ENCODE measurements at places on chromosomes 3 and 15. TPM values are rescaled to one million over a fixed set of nuclear protein-coding genes. Genes with fewer than 3 reads are reported as not detected.

DNA sequence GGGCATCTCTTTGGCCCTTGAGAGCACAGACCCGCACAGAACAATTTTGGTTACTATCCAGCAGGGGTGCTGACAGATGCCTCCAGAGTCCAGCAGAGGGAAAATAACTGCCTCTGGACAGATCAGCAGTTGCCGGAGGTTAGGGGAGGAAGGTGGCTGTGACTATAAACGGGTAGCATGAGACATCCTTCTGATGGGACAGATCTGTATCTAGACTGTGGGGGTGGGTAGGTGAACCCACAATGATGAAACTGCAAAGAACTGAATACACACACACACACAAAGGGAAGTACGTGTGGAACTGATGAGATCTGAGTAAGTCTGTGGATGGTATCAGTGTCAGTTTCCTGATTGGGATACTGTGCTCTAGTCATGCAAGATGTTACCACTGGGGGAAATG, 21.2 kb downstream of the ADAMTS7 start:
- H3K4me1 ChIP-seq, result no peaks in the 10 kb centered on the region
- no peak overlapping the region for H3K4me3 ChIP-seq
- no peak for DNase-seq
- no peaks in the 10 kb centered on the region for H3K27me3 ChIP-seq

DNA sequence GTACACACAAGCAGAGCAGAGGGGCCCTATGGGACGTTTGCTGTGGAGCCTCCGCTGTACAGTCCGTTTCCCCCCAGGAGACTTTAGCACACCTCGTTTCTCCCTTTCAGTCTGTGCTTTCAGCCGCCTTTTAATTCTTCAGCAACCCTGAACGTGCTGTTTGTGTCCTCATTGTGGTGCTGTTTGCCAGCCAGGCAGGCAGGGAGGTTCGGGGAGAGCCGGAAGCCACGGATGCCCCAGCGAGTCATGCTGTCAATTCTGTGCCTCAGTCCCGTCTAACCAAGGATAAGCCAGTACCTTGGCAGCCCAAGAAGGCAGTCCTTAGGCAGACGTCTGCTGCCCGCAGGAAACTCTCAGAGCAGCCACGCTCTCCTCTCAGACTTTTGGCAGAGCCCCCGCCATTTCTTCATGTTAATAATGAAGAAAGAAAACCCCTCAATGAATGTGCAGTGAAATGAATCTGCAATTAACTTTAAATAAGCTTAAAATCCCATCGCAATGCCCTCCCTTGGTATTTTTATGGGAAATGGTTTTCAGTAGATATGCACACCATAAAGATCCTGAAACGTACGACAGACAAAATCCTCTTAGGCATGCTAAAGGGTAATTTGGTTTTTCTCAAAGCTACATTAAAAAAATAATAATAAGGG, 158.6 kb downstream of the UACA start:
- H3K27ac ChIP-seq, result no peak overlapping the region
- H3K27me3 ChIP-seq, result no peaks in the 10 kb centered on the region
- no peak for DNase-seq
- no peaks in the 10 kb centered on the region for H3K4me1 ChIP-seq
- no peak overlapping the region for H3K4me3 ChIP-seq

The CLSTN2 gene
- not detected for polyA plus RNA-seq

- no peak overlapping the region for H3K27ac ChIP-seq
- no peaks in the 10 kb centered on the region for H3K36me3 ChIP-seq
- DNase-seq, result no peak
These were observed 10.0 kb upstream of the PAQR5 start for GRCh38 chr15:69288531-69289341.

The ZNF770 gene
- 116 TPM for polyA plus RNA-seq

- H3K4me1 ChIP-seq, result peaks cover 60% of the 10 kb centered on the region
- H3K27me3 ChIP-seq, result no peaks in the 10 kb centered on the region
- DNase-seq, result peak; percentile 29
- H3K4me3 ChIP-seq, result peak overlapping the region; percentile 97
- H3K27ac ChIP-seq, result peak overlapping the region; percentile 96
- H3K36me3 ChIP-seq, result peaks cover 13% of the 10 kb centered on the region
These were observed 1.1 kb downstream of the CNBP start for GRCh38 chr3:129182390-129183185.

DNA sequence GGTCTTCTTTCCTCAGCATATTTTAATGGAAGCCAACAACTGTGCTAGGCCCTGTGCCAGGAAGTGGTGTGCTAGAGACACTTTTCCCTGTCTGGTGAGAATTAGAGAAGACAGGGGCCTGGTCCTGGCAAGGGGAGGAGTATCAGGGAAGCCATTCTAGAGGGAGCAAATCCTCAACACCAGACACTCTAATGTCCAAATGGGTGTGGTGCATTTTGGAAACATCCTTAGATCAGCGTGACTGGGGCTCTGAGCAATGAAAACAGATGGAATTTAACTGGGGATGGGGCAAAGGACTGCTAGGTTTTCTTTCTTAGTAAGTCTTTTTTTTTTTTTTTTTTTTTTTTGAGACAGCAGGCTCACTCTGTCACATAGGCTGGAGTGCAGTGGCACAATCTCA, 7.7 kb upstream of the VPS18 start:
- no peaks in the 10 kb centered on the region for H3K36me3 ChIP-seq
- H3K27ac ChIP-seq, result no peak overlapping the region
- no peak overlapping the region for H3K4me3 ChIP-seq
- DNase-seq, result no peak
- no peaks in the 10 kb centered on the region for H3K4me1 ChIP-seq
- H3K27me3 ChIP-seq, result no peaks in the 10 kb centered on the region

DNA sequence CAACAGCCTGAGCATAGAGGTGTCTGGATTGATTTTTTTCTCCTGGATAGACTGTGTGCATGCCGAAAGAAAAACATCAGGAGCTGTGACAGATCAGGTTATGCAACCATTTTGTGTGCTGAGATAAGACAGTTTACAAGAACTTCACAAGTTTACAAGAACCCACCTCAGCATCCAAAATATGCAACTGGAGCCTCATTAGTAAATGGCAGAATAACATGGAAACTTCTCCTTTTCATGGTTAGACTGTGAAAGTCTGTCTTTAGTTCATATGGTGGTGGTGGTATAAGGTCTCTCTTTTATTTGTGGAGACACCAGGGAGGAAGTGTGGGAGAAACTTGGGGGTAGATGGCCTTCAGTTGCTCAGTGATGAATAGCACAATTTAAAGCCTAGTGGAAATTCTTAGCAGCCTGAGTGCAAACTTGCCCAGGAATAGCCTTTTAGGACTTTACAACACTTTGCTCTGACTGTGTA, 3.7 kb upstream of the ZNF609 start:
- H3K27me3 ChIP-seq, result no peaks in the 10 kb centered on the region
- peaks cover 20% of the 10 kb centered on the region for H3K36me3 ChIP-seq
- no peak overlapping the region for H3K27ac ChIP-seq
- peaks cover 17% of the 10 kb centered on the region for H3K4me1 ChIP-seq
- H3K4me3 ChIP-seq, result no peak overlapping the region
- DNase-seq, result no peak

The SLC28A1 gene
- not detected for polyA plus RNA-seq

GRCh38 chr3:158505117-158505516, 65.9 kb upstream of the MLF1 start:
- H3K27me3 ChIP-seq, result no peaks in the 10 kb centered on the region
- H3K4me1 ChIP-seq, result no peaks in the 10 kb centered on the region
- no peak overlapping the region for H3K4me3 ChIP-seq
- no peak for DNase-seq

The CNBP gene
- 1,048 TPM for polyA plus RNA-seq

The SEMA3G gene
- polyA plus RNA-seq, result 3.2 TPM

The C3orf20 gene
- not detected for polyA plus RNA-seq

DNA sequence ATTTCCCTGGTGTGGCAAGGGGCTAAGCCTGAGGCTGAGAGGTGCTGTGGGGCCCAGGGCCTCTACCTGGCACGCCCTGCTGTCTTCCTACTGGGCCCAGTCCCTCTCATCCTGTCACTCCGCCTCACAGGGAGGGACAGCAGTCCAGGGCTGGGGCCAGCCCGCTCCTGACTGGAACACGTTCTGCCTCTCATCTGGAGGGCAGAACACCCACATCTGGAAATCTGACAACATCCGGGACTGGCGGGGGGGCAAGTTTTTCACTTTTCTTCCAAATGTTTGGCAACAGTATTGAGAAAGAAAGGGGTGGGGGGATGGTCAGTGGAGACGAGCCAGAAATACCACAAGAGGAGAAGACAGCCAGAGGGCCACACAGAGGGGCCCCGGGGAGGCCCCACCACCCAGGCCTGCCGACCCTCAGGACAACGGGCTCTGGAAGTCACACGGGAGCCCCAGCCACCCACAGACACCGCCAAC, 1.8 kb upstream of the MYL3 start:
- no peak for DNase-seq
- H3K4me1 ChIP-seq, result no peaks in the 10 kb centered on the region
- no peak overlapping the region for H3K27ac ChIP-seq

GRCh38 chr3:71486831-71487230, 96.7 kb downstream of the FOXP1 start:
- peak overlapping the region; percentile 77 for H3K4me3 ChIP-seq
- peak overlapping the region; percentile 98 for H3K27ac ChIP-seq
- no peaks in the 10 kb centered on the region for H3K27me3 ChIP-seq
- peak; percentile 27 for DNase-seq

DNA sequence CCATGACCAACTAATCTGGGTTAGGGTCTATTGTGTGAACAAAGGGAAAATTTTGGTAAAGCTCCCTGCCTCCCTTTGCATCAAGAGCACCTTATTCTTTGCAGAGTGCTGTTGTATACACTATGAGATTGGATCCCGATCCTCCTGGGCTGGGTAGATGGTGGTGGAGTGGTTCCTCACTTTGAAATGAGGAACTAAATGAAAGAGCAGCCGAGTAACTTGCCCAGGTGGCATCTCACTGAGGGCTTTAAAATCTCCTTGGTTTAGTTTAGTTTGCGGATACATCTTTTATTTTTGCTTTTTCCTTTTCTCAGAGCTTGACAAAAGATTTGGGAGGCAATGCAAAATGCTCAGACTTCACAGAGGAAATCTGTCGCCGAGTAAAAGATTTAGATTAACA, 19.4 kb downstream of the IDH3A start:
- H3K27ac ChIP-seq, result no peak overlapping the region
- peaks cover 62% of the 10 kb centered on the region for H3K36me3 ChIP-seq
- no peak overlapping the region for H3K4me3 ChIP-seq
- no peaks in the 10 kb centered on the region for H3K27me3 ChIP-seq
- H3K4me1 ChIP-seq, result peaks cover 10% of the 10 kb centered on the region

The TLR9 gene
- not detected for polyA plus RNA-seq

DNA sequence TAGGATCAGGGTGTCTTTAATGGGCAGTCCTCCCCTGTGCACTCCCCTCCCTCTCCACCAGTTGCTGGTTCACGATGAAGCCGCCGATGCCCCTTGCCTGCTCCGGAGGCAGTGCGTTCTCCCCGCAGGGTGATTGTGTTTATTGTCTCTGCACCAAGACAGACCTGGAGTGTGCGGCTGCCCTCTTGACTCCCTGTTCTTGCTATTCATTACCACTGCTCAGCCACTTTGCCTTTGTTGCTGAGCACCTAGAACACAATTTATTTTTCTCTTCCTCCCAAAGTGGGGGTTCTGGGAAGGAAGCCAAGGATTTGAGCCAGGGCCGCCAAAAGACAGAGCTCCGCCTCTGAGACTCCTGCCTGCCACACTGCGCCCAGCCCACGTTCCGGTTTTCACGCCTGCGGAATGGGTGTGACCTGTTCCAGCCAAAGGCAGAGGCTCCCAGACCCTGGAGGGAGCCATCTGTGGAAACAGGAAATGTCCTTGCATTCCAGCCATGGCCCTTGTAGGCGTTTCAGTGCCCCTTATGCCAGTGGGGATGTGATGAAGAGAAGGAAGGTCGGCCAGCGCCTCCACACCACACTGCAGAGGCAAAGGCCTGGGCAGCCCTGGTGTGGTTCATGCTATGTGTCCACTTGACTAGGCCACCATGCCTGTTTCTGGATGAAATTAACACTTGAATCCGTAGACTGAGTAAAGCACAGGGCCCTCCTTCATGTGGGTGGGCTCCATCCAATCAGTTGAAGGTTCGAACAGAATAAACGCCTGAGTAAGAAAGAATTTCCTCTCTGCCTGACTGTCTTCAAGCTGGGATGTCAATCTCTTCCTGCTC, 85.8 kb downstream of the HMG20A start:
- DNase-seq, result no peak
- H3K27me3 ChIP-seq, result no peaks in the 10 kb centered on the region
- no peaks in the 10 kb centered on the region for H3K4me1 ChIP-seq
- H3K36me3 ChIP-seq, result no peaks in the 10 kb centered on the region
- no peak overlapping the region for H3K4me3 ChIP-seq
- no peak overlapping the region for H3K27ac ChIP-seq

- H3K4me1 ChIP-seq, result no peaks in the 10 kb centered on the region
- H3K27ac ChIP-seq, result no peak overlapping the region
- no peak overlapping the region for H3K4me3 ChIP-seq
These were observed 86.9 kb upstream of the UBE3A start for GRCh38 chr15:25525741-25526140.

GRCh38 chr15:80168421-80168820, 15.6 kb downstream of the FAH start:
- DNase-seq, result no peak
- H3K27ac ChIP-seq, result no peak overlapping the region
- no peak overlapping the region for H3K4me3 ChIP-seq
- no peaks in the 10 kb centered on the region for H3K27me3 ChIP-seq
- H3K36me3 ChIP-seq, result no peaks in the 10 kb centered on the region
- H3K4me1 ChIP-seq, result no peaks in the 10 kb centered on the region

GRCh38 chr3:112405845-112406244, 72.9 kb downstream of the CD200 start:
- no peaks in the 10 kb centered on the region for H3K4me1 ChIP-seq
- no peaks in the 10 kb centered on the region for H3K27me3 ChIP-seq
- no peak overlapping the region for H3K27ac ChIP-seq
- H3K4me3 ChIP-seq, result no peak overlapping the region
- DNase-seq, result no peak

GRCh38 chr15:90376789-90377188, 11.3 kb upstream of the IQGAP1 start:
- H3K36me3 ChIP-seq, result no peaks in the 10 kb centered on the region
- H3K4me1 ChIP-seq, result peaks cover 31% of the 10 kb centered on the region
- no peaks in the 10 kb centered on the region for H3K27me3 ChIP-seq
- H3K27ac ChIP-seq, result peak overlapping the region; percentile 48
- H3K4me3 ChIP-seq, result peak overlapping the region; percentile 62

The CAMK2N2 gene
- polyA plus RNA-seq, result not detected

Measured in CD4-positive, CD25-positive, alpha-beta regulatory T cell (primary cell).